ENCODE measurements at places on chromosomes 13 and 19.
A peak's percentile ranks its signal among the peaks of the same experiment; 100 is the strongest.

- no peak for DNase-seq
Observed at GRCh38 chr19:8329996-8330395, 8.7 kb downstream of the RPS28 start.

- no peak for DNase-seq
Observed at GRCh38 chr13:30757026-30757742, 21.8 kb downstream of the ALOX5AP start.

- no peak for DNase-seq
Observed at GRCh38 chr13:35693134-35693784, 216.8 kb upstream of the MAB21L1 start.

GRCh38 chr13:43359536-43359935 lies 336.1 kb downstream of the DNAJC15 start:
- no peak for DNase-seq

- no peak for DNase-seq
Observed at GRCh38 chr19:7997809-7998480, 7.5 kb downstream of the ELAVL1 start.

DNA sequence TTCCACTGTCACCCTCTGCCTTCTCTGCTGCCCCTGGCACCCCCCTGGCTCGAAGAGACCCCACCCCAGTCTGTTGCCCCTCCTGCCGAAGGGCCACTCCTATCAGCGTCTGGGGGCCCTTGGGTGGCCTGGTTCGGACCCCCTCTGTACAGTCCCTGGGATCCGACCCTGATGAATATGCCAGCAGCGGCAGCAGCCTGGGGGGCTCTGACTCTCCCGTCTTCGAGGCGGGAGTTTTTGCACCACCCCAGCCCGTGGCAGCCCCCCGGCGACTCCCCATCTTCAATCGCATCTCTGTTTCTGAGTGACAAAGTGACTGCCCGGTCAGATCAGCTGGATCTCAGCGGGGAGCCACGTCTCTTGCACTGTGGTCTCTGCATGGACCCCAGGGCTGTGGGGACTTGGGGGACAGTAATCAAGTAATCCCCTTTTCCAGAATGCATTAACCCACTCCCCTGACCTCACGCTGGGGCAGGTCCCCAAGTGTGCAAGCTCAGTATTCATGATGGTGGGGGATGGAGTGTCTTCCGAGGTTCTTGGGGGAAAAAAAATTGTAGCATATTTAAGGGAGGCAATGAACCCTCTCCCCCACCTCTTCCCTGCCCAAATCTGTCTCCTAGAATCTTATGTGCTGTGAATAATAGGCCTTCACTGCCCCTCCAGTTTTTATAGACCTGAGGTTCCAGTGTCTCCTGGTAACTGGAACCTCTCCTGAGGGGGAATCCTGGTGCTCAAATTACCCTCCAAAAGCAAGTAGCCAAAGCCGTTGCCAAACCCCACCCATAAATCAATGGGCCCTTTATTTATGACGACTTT lies 2.0 kb downstream of the ZFP36 start:
- DNase-seq: peak; percentile 48

DNA sequence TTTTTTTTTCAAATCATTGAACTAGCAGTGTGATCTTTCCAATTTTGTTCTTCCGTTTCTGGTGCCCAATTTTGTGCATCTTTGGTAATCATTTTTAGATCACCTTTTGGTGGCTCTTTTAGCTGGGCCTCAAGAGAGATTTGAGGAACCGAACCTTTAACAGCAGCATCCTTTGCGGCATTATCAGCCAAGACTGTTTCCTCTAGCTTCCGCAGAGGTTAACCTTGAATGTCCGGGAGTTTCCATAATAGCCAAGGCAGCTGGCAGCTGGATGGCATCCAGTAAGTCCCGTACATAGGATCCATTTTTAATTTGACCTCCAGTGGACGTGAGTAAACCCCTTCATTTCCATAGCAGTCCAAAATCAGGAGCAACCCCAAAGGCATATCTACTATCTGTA lies 9.6 kb downstream of the IRGC start:
- DNase-seq: no peak

GRCh38 chr19:20472854-20473253 lies 92.7 kb downstream of the ZNF737 start:
- DNase-seq: no peak

- DNase-seq: no peak
Observed at GRCh38 chr19:11322269-11323024, 17.0 kb downstream of the RAB3D start.

DNA sequence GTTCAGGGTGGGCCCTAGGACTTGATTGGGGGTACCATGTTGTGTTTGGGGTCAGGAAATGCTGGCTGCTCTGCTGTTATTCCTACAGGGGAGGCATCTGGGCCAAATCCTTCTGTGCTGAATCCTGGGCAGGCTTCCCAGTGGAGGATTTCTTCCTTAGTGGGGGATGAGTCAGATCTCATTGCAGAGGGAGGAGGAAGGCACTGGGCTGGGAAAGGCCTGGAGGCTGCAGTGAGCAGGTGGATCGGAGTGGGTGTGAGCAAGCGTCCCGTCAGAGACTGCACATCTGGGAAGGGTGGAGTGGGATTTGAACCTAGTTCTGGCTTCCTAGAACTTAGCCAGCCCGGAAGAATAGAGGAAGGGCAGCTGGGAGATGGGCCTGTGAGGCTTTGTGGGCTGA lies 11.5 kb downstream of the CCDC124 start:
- no peak for DNase-seq

GRCh38 chr13:20582026-20582425 lies 15.1 kb downstream of the IFT88 start:
- DNase-seq: no peak

GRCh38 chr19:46408664-46409039 lies 4.7 kb downstream of the CCDC8 start:
- DNase-seq: no peak

DNA sequence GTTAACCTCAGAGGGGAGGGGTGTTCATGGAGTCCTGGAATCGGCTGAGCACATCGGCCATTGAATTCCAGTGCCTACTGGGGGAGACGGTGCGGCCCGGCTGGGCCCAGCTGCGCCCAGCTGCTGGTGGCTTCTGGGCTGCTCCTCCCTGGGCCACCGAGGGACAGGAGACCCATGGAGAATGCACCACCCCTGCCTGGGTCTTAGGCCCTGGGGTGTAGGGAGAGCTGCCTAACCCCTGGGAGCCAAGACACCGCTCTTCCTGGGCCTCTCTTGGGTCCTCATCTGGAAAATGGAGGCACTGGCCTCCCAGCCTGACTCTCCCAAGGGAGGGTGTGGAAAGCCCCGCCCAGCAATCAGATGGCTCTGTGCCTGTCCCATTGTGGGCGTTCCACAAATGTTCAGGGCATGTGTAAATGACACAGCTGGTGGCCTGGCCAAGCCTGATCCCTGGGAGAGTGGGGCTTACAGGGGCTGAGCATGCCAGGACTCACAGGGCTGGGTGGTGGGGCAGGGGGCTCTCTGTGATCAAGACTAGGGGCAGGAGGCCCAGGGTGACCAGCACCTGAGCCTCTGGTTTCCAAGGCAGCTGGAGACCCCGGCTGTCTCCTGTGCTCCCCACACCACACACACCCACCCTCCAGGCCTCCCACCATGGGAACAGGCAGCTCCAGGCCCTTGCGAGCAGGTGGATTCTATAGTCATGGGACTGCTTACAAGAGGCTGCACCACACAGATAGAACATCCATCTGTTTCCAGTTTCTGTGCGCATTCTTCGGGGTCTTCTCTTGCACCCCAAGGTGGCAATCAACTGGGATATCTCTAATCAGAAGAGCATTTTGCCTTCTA lies 150.9 kb downstream of the URI1 start:
- DNase-seq: no peak

- DNase-seq: no peak
Observed at GRCh38 chr19:30450100-30450499, 77.9 kb downstream of the ZNF536 start.

DNA sequence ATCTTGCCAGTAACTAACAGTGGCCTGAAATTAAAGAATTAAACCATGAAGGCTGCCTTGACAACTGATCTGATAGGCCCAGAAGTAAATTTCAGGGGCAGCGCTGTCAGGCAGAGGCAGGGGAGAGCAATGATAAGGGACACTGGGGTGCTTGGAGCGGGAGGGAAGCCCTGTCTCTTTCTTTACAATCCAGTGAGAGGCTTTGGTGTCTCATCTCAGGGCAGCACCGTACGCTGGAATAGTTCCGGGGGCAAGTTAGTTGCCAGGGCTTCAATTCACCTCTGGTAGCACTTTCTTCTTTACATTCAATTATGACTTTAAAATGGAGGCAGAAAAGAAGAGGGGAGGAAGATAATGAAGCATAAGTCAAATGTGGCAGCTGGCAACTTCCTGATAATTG lies 74.6 kb downstream of the CBY2 start:
- DNase-seq: no peak

DNA sequence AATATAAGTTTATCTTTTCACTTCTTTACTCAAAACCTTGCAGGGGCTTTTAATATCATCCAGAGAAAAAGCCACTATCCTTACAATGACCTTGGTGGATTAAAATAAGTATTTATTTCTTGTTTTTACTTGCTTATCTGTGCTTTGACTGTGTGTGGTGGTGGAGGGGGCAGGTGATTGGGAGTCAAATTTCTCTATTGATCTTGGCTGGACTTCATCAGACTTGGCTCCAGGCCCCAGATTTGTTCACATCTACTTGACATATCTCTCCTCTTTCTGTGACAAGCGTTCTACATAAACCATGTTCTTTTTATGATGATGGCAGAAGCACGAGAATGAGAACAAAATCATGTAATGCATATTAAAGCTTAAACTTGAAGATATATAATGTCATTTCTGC lies 670.8 kb downstream of the PCDH17 start:
- DNase-seq: no peak

- no peak for DNase-seq
Observed at GRCh38 chr13:70534466-70534865, 426.2 kb upstream of the KLHL1 start.

DNA sequence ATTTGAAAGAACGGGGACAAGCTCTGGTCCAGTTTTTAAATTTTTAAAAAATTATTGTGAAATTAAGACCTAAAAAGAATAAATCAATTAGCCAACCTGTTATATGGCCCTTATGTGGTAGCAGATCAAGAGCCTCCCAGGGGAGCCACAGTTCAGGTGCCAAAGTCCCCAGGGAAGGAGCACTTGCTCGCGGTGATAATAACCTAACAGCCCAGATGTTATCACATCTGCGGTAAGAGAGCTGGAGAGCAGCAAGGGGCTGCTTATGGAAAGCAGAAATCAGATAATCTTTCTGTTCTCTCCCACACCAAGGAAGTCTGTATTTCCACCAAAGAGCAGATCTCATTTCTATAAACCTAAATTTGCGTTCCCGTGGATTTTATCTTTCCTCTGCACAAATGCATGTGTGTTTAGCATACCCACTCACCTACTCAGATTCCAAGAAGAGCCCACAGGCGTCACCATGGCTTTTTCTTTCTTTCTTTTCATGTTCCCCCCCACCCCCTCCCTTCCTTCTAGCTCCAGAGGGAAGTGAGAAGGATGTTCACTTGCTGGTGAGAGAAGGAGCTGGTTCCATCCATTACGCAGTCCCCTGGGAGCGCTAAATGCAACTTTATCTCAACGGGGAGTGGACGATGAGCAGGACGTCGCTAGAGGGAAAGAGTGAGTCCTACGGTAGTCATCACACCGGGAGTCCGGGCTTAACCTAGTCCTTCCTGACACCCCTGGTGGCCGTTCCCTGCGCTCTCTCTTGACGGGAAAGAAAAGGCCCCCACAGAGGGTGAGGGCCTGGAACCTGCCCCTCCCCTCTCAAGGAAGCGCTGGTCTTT lies 1.6 kb upstream of the POU4F1 start:
- DNase-seq: no peak

DNA sequence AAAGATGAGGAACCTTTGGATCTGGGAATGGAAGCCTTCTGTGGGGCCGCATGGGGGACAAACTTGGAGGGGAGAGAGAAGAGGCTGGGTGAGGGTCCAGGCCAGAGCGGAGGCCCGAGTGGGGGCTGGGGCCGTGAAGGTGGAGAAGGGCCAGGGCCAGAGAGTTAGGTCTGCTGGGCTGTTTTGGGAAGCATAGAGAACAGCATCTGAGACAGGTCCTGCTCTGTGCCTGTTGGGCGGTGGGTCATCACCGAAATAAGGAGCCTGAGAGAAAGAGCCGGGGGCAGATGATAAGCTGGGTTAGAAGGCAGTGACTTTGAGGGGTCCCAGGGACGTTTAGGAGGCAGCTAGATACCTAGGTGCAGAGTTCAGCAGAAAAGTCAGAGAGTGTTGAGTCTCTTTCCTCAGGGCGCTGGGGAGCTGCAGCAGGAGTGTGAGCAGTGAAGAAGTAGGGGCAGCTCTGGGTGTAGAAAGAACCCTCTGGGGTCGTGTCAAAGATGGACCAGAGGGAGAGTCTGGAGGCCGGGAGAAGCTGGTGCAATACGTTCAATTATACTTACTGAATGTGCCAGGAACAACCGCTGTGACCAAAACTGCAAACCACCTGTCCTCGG lies 2.7 kb downstream of the SPACA6 start:
- DNase-seq: no peak

- no peak for DNase-seq
Observed at GRCh38 chr19:38063928-38064327, 156.9 kb downstream of the SIPA1L3 start.

DNA sequence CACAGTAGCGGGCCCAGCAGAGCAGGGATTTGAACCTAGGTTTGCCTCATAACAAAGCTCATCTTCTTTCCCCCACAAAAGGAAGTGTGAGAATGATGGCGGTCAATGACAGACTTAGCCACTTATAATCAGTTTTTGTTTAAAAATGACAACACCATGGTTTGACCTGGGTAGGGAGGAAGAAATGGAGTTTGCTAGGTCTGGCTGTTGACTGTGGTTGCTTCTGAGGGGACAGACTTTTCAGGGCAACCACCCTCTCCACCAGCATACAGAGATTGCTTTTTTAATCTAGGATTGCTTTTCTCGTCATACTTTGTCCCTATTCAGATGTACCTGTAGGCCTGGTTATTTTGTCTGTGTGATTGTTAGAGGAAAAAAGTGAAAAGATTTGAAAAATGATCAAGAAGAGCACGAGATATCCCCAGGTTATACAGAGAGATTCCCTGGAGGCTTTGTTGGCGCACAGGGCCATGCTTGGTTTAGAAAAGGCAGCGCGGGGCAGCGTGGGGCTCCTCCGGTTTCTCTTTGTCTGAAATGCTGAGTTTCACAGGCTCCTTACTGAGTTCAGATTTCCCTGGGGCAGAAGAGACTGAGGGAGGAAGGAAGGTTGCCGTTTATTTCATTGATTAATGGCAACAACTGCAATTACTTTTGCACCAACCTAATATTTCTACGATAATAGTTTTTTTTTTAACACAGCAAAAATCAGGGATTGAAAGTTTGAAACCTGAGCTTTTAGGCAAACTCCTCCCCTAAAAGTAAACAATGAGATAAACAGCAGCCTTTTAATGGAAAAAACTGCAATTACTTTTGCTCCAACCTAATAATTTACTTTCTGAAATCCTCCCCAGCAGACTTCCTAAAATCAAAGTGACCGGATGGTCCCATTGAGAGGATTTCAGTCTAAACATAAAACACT lies 97.0 kb upstream of the RNF113B start:
- DNase-seq: no peak

GRCh38 chr19:1409204-1410005 lies 2.0 kb downstream of the DAZAP1 start:
- DNase-seq: no peak

Data from CD4-positive, alpha-beta memory T cell (primary cell).